ENCODE measurements at places on chromosomes 5 and 9.
A peak's percentile ranks its signal among the peaks of the same experiment; 100 is the strongest.

- no peak for DNase-seq
Observed at GRCh38 chr9:130785053-130785452, 50.0 kb upstream of the ABL1 start.

DNA sequence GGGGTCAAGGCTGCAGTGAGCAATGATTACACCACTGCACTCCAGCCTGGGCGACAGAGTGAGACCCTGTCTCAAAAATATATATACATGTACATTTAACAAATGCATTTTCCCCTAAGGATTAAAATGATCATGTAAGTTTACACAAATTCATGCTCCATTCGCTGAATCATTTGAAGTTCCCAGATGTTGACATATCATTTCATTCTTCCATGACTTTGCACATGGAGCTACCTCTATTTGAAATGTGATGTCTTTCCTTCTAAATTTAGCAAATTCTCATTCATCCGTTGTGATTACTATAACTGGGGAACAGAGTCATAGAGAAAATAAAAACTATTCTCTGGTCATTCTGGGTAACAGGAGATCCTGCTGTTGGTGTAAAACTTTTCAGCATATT, 10.6 kb downstream of the PTGER4 start:
- DNase-seq, result no peak

- no peak for DNase-seq
Observed at GRCh38 chr5:133483406-133484090, 128.8 kb downstream of the FSTL4 start.

DNA sequence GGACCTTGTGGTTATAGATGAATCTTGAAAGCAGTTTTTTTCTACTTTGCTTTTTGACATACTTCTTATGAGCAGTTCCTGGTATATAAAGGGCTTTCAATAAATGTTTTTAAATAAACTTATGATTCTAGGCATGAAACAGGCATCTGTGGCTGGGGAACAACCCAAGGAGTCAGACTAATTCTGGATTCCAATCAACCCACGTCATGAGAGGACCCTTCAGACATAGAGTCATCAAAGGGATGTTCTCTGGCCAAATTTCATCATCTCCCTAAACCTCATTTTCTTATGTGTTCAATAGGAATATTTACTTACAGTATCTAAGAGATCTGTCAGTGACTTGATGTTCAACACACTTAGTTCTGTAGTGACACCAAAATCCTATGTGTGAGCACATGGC, 243.8 kb upstream of the ZNF462 start:
- peak; percentile 28 for DNase-seq

GRCh38 chr5:1442222-1443145, 2.8 kb downstream of the SLC6A3 start:
- DNase-seq, result no peak

DNA sequence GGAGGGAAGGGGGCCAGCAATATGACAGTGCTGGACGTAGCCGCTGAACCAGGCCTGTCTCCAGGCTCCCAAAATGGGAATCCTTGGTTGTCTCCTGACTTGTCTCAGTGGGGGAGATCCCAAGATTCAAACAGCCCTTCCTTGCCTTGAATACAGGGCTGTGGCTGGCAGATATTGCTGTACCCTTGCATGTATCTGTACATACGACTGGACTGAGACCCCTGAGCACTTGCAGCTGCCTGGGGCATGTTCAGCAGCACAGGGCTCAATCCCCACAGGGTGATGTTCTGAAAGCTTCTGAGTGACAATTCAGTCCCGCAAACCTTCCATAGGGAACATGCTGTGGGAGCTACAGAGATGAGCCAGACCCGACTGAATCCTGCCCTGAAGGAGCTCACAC, 13.3 kb downstream of the OR13J1 start:
- DNase-seq, result no peak

DNA sequence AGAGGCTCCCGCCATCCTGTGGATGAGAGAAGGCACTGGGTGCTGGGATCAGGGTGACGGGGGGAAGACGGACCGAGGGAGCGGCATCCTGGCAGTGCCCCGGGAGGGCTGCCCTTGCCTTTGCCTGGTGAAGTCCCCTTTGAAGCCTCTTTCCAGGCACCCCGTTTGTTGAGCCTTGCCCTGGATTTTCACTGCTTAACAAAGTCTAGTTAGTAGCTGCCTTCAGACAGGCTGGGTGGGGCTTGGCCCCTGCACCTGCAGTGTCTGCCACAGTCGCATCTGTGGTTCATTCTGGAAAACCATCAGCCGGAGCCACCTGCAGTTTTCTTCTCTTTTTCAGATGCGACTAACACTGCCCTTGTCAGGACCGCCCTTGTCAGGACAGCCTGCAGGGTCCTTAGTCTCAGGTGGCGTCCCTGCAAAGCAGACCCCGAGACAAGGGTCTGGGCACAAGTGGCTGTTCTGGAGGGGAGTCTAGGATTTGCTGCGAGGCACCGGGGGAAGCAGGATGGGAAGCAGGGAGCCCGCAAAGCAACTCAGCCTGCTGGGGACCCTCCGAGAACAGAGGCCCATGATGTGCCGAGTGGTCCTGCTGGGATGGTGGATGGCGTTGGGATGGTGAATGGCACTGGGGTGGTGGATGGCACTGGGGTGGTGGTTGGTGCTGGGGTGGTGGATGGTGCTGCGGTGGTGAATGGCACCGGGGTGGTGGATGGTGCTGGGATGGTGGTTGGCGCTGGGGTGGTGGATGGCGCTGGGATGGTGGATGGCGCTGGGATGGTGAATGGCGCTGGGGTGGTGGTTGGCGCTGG, 147.9 kb upstream of the COL5A1 start:
- DNase-seq, result no peak

DNA sequence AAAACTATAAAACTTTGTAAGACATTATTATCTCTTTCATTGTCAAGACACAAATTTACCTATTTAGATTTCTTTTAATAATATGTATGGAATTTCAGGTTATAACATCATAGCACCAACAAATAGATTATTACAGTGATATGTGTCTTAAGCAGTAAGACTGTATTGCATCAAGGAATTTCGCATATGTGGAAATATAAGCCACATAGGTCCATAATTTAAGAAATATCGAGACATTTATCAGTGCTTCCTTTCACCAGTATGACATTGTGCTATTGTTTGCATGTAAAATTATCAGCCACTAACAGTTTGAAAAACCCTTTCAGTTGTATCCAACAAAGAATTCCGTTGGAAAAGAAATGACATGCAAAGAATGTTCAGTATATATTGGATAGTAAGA, 186.7 kb upstream of the RASA1 start:
- DNase-seq, result no peak

GRCh38 chr5:74034733-74035132, 408.7 kb downstream of the ARHGEF28 start:
- peak; percentile 46 for DNase-seq

GRCh38 chr9:13529321-13530104, 250.0 kb upstream of the MPDZ start:
- DNase-seq, result peak; percentile 37

- DNase-seq, result no peak
Observed at GRCh38 chr5:122401976-122402725, 90.1 kb downstream of the SNCAIP start.

DNA sequence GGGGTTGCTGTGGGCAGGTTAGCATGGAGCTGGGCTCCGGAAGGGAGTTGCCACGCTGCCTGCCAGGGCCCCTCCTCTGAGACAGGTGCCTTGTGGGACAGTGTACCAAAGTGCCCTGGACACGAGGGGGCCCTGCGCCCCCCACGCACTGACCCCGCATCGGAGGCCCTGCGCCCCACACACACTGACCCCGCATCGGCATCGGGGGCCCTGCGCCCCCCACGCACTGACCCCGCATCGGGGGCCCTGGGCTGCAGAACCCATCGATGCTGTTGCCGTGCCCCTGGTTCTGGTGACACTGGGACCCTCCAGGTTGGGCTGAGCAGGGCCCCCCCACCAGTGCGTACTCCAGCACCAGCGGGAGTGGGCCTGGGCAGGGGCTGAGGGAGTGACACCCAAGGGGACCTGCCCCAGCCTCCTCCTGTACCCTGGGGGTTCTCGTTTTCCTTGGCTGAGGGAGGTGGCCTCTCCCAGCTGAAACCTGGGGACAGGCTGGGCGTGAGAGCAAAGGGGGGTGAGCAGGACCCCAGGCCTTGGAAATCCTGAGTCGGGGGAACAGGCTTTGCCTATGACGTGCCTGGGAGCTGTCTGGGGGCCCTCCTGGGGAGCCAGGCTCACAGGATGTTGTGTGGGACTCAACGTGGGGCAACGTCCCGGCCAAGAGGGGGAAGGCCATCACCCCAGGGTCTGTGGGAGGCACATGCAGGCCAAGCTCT, 6.9 kb downstream of the SAPCD2 start:
- DNase-seq, result no peak

DNA sequence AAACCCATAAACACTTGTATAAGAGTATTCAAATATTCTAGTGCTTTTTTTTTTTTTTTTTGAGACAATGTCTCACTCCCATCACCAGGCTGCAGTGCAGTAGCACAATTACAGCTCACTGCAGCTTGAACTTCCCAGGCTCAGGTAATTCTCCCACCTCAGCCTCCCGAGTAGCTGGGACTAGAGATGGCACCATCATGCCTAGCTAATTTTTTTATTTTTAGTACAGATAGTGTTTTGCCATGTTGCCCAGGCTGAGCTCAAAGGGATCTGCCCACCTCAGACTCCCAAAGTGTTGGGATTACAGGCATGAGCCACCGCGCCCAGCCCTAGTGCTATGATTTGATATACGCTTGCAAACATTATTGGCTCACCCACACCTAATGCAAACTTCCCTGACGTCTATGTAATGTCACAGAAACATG, 11.8 kb downstream of the IL6ST start:
- peak; percentile 46 for DNase-seq

DNA sequence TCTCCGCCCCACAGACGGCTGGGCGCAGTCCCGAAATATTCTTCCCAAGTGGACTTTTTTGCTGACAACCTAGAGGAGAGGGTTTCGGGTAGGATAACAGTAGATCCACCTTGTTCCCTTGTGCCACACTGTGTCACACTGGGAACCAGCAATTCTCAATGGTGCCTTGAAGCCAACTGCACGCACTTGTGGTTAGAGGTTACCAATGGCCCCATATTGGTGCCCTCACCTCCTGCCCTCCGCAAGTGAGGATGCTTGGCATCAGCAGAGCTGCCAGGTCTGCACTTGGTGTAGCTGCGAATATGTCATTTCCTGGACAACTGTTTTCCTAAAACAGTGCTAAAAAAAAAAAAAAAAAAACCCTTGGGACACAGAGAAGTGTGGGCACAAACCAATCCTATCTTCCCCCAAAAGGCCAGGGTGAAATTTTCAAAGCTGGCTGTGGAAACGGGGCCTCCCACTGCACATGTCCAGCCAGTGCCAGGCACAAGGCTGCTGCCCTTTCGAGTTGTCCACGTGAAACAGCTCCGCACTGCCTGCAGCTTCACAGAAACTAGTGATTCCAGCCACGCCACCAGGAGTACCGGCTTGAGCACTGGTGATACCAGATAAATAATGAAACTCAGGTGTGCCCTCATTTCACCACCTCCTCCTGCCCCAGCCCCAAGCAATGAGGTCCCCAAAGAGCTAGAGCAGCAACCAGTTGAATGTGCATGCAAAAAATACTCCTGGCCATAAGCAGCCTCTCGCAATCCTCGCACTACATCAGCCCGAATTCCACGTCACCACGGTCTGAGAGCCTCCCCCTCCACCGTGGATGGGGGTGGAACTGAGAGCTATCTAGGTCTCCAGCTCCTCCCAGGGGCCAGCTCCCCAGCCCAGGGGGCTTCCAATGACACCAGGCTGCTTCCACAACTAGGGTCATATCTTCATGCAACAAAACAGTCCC, 51.2 kb downstream of the USP20 start:
- no peak for DNase-seq
